HuH-7.5 (cell line): ENCODE measurements at places on chromosomes 4 and X.

GRCh38 chr4:98692411-98692810 lies 34.0 kb upstream of the TSPAN5 start:
- DNase-seq, result no peak

GRCh38 chr4:113147498-113148111 lies 98.2 kb downstream of the ANK2 start:
- no peak for DNase-seq

- no peak for DNase-seq
Observed at GRCh38 chrX:44580466-44580865, 37.8 kb upstream of the FUNDC1 start.

- no peak for DNase-seq
Observed at GRCh38 chr4:138861135-138861534, 154.4 kb upstream of the NOCT start.

GRCh38 chr4:98386-98785 lies 25.9 kb upstream of the ZNF718 start:
- no peak for DNase-seq

- no peak for DNase-seq
Observed at GRCh38 chrX:102345916-102346315, 93.9 kb downstream of the NXF2B start.

GRCh38 chr4:150944660-150945059 lies 70.4 kb downstream of the LRBA start:
- DNase-seq, result no peak

- DNase-seq, result no peak
Observed at GRCh38 chrX:132023896-132024386, 839 bp downstream of the STK26 start.

DNA sequence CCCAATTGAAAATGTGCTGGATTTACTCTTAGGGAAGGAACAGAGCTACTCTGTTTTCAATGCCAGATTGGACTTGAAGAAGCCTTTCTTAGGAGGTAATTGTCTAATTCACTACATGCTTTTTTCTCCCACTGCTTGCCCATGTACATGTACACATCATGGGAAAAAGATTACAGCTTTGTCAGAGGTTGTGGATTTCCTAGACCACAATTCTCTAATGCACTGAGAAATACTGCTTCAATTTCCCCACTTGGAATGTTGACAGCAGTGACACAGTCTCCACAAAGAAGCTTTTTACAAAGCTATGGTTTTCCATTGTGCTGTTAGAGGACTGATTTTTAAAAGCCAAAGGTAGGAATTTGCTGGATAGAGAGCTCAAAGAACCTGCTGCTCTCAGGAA lies 19.5 kb downstream of the ZAR1 start:
- no peak for DNase-seq

GRCh38 chr4:85951-86350 lies 32.8 kb downstream of the ZNF595 start:
- DNase-seq, result no peak

DNA sequence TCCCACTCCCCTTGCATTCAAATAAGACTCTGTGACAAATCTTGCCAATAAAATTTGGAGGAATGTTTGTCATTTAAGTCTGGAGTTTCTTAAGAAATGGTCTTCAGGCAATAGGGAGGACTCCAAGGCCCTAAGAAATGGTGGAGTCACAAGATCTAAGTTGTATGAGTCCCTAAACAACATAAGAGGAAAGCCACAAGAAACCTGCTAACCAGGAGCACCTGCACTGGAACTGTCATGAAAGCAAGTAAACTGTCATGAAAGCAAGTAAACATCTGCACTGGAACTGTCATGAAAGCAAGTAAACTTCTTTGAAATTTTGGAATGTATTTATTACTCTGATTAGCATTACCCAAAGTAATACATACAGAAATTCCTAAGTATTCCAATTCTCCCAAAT lies 3.5 kb downstream of the CNOT6L start:
- DNase-seq, result no peak
